ENCODE measurements at places on chromosomes 13 and 19. TPM values are rescaled to one million over a fixed set of nuclear protein-coding genes. Genes with fewer than 3 reads are reported as not detected.

- DNase-seq = peak; percentile 76
Measured at GRCh38 chr19:1856698-1857603, 6.4 kb downstream of the KLF16 start.

- DNase-seq = no peak
Measured at GRCh38 chr19:4115050-4115817, 8.7 kb downstream of the MAP2K2 start.

DNA sequence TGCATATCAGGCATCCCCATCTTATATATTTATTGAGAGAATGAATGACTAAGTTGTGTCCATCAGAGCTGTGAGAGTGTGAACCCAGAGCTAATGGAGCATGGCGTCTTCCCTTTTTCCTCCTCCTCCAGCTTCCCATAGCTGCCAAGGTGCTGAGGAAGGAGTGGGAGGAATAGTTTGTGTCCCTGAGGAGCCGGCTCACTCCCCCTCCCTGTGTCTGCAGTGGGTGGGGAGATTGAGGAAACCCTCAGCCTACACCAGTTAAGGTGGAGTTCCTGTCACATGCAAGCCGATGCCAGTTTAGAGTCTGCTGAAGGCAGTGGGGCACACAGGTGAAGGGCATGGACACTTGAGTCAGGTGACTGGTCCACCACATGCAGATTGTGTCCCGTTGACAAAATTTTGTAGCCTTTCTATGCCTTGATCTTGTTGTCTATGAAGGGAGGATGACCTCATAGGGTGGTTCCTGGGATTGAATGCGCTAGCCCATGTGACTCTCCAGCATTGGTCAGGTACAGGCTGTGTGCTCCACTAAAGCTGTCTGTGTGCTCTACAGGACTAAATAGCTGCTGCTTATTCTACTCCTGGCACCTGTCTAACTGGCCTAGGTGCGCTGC lies 47.6 kb upstream of the GPI start:
- no peak for DNase-seq

DNA sequence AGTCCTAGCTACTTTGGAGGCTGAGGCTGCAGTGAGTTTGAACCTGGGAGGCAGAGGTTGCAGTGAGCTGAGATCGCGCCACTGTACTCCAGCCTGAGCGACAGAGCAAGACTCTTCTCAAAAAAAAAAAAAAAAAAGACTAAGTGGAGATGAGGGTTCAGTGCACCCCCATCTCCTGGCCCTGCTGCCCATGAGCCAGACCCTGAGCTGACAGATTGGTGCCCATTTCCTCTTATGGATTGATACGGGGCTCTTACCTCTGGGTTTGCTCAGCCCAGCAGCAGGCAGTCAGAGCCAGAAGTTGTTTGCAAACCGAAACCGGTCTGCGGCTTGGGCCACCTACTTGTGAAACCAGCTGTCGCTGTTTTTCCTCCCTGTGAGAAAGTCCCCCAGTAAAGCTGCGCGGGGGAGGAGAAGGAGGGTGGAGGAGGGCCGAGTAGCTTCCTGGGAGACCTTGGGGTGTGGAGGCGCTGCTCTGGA lies 36.9 kb downstream of the ARRDC2 start:
- no peak for DNase-seq

DNA sequence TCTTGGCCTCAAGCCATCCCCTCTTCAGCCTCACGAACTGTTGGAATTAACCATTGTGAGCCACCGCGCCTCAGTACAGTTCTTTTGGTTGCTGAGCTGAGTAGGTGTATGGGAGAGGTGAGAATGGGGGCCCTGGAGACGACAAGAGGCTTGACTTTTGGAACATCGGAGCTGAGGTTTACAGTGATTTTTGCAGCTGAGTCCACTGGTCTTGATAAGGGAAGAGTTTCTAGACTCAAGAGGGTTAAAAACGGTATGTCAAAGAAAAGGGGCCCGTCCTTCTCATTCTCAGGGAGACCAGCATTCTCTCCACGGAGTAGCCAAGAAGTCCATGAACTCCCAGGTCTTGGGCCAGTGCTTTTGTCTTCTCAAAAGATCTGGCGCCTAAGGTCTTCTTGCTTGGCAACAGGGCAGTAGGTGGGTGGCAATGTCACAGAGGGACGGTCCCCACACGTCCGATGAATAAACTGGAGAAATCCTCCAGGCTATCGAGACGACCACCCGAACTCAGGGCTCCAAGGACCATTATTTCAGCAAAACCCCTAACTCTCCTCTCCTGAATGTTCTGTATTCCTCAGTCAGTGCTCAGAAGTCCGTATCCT lies 6.4 kb upstream of the QTRT1 start:
- no peak for DNase-seq

- no peak for DNase-seq
Measured at GRCh38 chr13:94112227-94112626, 367.3 kb downstream of the DCT start.

DNA sequence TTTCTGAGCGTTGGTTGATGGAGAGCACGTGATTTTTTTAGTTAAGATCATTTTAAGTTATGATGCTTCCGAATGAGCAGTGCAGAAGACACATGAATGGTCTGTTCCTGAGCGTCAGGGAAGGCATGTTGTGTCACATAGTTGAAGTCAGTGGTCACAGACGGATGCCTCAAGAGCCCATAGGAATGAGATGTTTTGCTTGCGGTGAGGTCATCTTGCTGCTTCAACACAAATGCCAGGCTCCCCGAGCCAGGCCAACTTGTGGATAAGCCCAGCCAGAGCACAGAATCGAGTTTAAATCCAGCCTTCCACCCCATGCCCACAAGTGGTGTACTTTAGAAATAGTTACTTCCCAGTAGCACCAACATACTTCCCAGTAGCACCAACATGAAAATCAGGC lies 5.4 kb downstream of the UPF3A start:
- DNase-seq = no peak

DNA sequence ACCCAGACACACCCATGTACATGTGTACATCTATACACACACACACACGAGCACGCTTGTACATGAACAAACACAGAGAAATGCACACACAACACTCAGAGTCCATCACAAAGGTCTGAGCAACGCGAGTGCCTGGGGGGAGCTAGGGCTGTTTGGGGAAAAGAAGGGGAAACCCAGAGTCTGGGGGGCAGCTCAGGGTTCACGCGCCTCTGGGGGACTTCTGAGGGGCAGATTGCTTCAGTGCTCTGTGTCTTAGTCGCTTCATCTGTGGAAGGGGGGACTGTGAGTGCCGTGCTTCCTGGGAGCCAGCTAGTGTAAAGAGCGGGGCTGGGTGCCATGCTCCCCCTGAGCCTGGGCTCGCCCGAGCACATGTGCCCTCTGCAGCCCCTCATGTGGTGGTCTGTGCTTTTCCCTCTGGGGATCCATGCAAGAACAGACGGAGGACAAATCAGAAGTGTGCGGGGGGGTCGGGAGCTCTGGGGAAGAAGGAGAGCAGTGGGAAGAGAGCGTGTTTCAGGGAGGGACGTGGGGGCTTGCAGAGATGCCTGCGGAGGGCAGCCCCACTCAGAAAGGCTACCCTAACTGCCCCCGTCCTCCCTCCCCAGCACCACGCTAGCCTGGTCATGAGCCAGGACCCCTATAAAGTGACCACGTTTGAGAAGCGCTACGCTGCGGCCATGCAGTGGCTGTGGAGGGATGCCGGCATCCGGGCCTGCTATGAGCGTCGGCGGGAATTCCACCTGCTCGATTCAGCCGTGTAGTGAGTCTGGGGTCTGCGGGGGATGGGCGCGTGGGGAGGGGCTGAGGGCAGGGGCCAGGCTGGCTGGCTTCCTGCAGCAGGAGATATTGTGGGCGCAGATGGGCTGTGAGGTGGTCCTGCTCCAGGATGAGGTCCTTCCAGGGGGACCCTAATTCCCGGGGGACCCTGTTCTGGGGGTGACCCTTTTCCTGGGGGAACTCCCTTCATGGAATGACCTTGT lies 14.0 kb downstream of the GNA15 start:
- DNase-seq = no peak

GRCh38 chr13:46996316-46997030 lies 99.6 kb upstream of the HTR2A start:
- DNase-seq = no peak

- DNase-seq = peak; percentile 72
Measured at GRCh38 chr13:96091164-96092117, 1.5 kb downstream of the HS6ST3 start.

- no peak for DNase-seq
Measured at GRCh38 chr13:59829690-59830089, 334.0 kb downstream of the DIAPH3 start.

GRCh38 chr19:48614436-48615230 lies at the start of gene FAM83E:
Gene FAM83E (minus strand): TSS chr19:48615076. CDS start chr19:48613372, 1,704 bp downstream.
- DNase-seq = no peak

DNA sequence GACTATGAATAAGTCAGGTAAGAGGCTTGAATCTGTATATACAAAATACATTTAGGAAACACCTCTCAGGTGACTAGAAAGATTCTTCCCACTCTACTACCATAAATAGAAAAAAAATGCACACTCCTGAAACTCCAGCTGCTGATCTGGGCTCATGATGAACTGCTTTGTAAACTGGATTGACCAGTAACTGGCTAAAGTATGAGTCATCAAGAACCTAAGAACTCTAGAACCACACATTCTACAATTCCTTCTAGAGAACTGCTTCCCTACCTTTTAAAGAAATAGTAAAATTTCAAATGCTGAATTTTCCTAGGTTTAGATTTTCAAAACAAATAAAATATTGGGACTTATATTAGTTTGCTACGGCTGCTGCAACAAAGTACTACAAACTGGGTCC lies 55.2 kb downstream of the ELF1 start:
- no peak for DNase-seq

DNA sequence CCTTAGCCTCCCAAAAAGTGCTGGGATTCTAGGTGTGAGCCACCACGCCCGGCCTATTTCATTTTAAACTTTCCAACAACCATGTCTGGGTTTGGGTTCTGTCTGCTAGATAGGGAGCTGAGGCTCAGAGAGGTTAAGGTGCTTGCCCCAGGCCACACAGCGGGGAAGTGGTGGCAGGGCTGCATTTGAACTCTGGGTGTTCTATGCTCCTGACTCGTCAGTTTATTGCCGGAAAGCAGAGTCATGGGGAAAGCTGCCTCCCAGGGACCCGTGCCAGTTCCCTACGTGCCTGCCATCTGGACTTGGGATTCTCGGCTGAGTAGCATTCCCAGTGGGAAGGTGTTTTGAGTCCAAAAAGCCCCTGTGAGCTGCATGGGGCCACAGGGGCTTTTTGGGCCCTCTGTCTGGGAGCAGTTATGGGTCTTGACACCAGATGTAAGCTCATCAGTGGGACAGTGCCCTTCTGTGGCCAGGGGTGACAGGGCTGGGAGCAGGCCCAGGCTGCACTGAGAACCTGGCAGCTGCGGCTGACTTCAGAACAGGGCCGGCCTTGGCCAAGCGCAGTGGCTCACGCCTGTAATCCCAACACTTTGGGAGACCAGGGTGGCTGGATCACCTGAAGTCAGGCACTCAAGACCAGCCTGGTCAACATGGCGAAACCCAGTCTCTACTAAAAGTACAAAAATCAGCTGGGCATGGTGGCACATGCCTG lies 10.9 kb downstream of the RFX1 start:
- DNase-seq = no peak

DNA sequence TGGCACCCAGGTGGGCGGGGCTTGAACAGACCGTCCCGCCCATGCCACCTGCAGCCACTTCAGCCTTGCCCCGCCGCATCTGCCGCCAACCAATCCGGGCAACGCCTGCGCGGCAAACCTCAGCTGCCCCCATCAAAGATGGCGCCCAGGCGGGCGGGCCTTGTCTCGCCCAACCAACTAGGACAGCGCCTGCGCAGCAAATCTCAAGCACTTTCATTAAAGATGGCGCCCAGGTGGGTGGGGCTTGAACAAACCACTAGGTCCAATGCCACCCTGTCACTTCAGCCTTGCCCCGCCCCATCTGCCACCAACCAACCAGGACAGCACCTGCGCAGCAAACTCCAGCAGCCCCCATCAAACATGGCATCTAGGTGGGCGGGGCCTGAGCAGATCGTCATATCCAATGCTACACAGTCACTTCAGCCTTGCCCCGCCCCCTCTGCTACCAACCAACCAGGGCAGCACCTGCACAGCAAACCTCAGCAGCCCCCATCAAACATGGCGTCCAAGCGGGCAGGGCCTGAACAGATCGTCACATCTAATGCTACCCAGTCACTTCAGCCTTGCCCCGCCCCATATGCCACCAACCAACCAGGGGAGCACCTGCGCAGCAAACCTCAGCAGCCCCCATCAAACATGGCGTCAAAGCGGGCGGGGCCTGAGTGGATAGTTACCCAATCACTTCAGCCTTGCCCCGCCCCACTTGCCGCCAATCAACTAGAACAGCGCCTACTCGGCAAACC lies 1.4 kb downstream of the PEG3 start:
- DNase-seq = no peak

GRCh38 chr19:7778081-7778480 lies 15.0 kb downstream of the CLEC4M start:
- DNase-seq = no peak

GRCh38 chr19:44499559-44499958 lies 763 bp downstream of the ZNF180 start:
- no peak for DNase-seq

DNA sequence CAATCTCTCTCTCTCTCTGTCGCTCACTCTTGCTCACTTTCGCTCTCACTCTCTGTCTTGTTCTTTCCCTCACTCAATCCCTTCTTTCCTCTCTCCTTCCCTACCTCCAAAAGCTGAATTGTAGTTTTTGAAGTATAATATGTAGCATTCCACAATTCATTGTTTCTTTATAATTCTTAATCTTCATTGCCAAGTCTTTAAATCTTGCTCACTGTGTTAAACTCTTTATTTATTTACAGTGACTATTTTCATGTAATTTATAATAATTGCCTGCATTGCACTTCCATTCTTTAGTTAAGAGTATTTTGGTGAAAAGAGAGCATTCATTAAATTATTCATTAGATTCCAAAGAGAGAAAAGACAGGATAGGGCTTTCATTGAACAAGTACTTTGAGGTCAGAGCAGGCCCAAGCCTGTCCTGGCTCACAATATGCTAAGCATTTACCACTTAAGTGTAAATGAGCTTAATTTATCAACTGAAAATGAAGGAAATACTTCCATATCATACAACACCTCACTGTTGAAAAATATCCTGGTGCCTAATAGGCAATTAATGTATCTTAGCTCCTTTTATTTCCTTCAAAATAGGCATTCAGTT lies 257.4 kb upstream of the SLITRK1 start:
- DNase-seq = no peak

DPF1 gene
- 12.9 TPM for polyA plus RNA-seq

CIRBP gene
- polyA plus RNA-seq = 199 TPM

PRTN3 gene
- 3.1 TPM for polyA plus RNA-seq

EXOC3L2 gene
- 3.4 TPM for polyA plus RNA-seq

ZNF229 gene
- 0.74 TPM for polyA plus RNA-seq

TRPC4 gene
- 9.3 TPM for polyA plus RNA-seq

CGB5 gene
- 0.83 TPM for polyA plus RNA-seq

MEF2B gene
- polyA plus RNA-seq = 17.8 TPM

ZNF738 gene
- polyA plus RNA-seq = 126 TPM

ARL11 gene
- 0.45 TPM for polyA plus RNA-seq

KLC3 gene
- 2.4 TPM for polyA plus RNA-seq

All from H1 (cell line).